Activated CD4-positive, alpha-beta memory T cell treated with anti-CD3 and anti-CD28 coated beads, Interleukin-2, amount 10 ng/mL, durations not matched to agents 7 days and 5 days (primary cell): ENCODE measurements at places on chromosomes 6 and 20. TPM values are rescaled to one million over a fixed set of nuclear protein-coding genes. Genes with fewer than 3 reads are reported as not detected.

DNA sequence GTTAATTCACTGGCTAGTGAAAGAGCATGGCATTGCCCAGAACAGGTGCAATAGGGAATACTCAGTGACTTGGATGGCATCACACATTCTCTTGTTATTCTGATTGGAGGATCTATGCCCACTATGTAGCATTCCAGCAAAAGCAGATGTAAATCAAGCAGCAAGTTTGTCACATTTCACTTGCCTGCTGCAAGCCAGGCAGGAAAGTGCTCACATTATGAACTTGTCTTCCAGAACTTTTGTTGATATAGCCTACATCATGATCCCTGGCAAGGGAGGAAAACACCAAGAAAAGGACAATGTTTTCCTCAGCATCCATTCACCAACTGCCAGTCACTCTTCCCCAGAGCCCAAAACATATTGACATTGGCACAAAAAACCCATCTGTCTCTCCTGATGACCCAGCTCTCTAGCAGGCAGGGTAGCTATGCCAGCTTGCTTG lies 77.8 kb downstream of the ARHGAP18 start:
- DNase-seq, result no peak

DNA sequence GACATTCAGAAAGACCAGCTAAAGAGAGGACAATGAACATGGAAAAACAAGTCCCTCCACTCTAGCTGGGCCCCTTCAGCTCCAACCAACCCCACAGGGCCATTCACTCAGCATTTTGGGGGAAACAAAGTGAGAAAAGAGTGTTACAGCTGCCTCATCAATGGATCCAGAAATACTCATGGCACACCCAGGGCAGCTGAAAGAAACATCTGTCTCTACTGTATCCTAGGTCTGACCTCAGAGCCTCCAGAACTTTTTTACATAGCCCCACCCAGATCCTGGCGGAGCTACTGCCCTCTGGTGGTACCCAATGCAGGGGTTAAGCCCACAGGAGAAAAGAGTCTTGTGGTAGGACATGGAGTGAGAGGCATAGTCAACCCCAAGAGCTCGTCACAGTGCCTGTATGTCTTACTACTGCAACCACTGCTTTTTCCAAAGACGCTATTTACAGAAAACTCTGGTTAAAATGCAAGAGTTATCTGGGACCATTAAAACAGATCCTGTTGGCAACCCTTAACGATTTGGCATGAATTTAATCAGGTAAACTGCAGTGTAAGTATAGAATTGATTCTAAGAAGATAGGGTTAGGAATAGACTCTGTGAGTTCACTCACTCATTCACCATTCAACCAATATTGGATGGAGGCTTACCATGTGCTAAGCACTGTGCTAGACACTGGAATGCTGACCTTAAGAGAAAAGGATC lies 37.4 kb upstream of the FAM83C start:
- DNase-seq, result peak; percentile 69

GRCh38 chr6:37324131-37325033 lies 29.4 kb upstream of the RNF8 start:
- DNase-seq, result peak; percentile 22

GRCh38 chr6:137162692-137163306 lies 10.6 kb downstream of the IL22RA2 start:
- DNase-seq, result no peak

GRCh38 chr6:105489216-105489530 lies 86.3 kb upstream of the PREP start:
- DNase-seq, result no peak

- no peak for DNase-seq
These were observed 236.0 kb upstream of the ECI2 start for GRCh38 chr6:4371207-4371921.

DNA sequence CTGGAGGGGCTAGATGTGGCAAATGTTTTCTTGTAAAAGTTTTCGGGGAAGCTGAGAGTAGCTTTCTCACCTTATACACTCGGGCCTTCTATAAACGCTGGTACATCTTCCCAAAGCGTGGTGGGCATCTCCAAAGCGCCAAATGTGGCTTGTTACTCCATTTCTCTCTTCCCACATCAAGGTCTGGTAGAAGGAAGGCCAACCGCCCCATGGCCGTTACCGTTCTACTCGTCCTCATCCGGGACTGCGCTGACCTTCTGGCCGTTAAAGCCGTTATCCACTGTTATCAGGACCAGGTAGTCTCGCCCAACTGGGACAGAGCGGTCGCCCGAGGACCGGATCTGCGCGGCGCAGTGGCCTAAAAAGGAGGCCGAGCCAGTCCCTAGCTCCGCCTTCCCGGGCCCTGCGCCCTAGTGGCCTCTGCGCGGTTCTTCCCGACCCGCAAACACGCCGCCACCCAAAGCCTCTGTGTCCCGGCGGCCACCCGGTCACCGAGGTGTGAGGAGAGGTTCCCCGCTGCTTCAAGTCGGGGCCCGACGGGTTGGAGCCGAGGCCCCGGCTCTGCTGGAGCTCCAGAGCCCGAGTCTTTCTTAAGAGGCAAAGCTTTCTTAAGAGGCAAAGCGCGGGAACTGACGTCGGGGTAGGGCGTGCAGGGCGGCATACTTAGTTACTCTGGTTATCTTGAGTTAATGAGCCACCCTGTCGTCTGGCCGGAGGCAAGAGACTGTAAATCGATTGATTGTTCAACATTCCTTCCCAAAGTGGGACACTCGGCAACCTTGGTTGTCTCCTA lies 90.5 kb downstream of the GPX5 start:
- DNase-seq, result no peak

DNA sequence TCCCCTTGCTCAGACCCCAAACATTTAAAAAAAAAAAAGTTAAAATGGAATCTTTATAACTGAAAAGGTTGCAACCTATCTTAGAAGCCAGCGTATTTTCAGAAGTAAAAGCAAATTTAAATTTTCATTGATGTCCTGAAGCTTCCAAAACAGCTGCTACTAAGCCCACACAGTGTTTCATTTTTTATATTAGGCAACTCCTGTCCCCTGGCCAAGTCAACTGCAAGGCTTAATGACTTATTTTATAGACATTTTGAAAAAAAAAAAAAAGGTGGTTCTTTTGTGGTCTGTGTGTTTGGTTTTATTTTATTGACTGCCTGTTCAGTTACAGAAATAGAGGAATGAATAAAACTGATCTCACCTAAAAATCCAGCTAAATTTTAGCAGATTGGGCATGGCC lies 13.0 kb downstream of the CFAP61 start:
- no peak for DNase-seq

DNA sequence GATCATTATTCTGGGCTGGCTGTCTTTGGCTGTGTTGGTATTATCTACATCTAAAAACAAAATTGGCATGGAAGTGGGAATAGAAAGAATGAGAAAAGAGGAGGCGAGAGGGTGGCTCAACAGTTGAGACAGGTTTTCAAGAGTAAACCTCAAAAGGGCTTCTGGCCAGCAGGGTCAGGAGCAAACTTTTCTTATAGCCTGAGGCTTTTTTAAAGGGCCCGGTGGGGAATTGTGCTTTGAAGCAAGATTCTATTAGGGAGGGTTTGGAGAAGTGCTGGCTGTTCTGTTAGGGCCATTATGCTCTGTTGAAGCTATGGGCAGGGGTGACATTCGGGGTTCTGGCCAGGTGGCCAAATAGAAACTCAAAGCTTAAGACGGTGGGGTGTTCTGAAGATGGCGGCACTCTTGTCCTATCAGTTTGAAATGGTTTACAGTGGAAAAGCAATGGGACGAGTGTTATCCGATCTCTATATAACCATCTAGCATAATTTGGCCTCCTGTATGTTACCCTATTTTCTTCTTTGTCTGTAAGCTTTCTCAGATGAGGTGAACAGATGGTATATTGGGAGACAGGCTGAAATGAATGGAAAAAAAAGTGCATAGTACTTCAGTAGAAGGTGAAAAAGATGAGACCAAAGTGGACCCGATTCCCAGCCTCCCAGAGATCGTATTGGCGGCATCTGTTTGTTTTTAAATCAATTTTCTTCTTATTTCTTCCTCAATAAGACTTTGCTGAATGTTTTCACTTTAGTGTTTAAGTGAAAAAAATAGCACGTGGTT lies 132.1 kb upstream of the CNR1 start:
- no peak for DNase-seq

- no peak for DNase-seq
These were observed 117.9 kb upstream of the PCSK2 start for GRCh38 chr20:17108896-17109295.

DNA sequence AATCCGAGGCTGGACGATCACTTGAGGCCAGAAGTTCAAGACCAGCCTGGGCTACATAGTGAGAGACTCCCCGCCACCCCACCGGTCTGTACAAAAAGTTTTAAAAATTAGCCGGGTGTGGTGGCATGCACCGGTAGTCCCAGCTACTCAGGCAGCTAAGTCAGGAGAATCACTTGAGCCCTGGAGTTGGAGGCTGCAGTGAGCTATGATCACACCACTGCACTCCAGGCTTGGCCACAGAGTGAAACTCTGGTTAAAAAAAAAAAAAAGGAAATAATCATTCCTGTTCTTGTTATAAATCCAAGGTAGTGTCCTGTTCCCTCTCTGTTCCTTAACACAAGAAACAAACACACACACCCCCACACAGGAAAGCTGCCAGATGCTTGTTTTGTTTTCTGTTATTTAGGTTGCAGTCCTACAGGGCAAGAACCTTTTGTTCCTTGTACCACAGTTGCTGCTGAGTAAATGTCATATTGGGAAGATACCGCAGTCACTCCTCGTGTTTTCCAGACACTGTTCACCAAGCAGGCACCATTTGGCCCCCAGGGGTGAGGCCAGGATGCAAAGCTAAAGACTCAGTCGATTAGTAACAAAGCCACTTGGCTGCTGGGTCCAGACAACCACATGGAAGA lies 28.9 kb downstream of the ASIP start:
- DNase-seq, result no peak

DNA sequence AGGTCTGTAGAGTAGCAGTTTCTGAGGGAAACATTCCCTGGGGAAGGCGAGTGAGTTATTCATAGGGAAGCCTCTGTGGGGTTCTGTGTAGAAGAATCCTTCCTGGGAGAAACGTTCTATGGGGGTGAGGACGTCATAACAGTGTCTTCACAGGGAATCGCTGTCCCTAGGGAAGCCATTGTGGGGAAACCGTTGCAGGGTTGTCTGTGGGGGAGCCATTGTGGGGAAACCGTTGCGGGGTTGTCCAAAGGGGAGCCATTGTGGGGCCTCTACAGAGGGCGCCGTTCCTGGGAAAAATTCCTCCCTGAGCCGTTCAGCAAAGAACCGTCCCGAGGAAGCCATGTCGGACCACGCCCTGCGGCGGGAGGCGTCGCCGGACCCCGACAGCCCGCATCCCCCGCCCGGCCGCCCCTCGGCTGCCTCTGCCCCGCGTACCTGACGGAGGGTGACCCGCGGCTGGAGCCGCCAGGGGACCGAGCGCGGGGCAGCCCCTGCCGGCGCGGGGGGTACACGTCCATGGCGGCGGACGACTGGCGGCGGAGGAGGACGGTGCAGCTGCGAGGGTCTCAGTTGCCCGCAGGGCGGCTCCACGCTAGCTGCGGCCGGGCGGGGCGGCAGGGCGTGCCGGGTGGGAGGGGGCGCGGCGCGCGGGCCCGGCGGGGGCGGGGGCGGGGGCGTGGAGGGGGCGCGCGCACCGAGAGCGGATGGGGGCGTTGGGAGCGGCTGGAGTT lies at the start of gene DNAAF9:
Gene DNAAF9, minus strand, starts transcription at position 630 of the 731 bp plus-strand sequence. Its CDS starts 112 bp downstream, at position 518.
- DNase-seq, result peak; percentile 60

DNA sequence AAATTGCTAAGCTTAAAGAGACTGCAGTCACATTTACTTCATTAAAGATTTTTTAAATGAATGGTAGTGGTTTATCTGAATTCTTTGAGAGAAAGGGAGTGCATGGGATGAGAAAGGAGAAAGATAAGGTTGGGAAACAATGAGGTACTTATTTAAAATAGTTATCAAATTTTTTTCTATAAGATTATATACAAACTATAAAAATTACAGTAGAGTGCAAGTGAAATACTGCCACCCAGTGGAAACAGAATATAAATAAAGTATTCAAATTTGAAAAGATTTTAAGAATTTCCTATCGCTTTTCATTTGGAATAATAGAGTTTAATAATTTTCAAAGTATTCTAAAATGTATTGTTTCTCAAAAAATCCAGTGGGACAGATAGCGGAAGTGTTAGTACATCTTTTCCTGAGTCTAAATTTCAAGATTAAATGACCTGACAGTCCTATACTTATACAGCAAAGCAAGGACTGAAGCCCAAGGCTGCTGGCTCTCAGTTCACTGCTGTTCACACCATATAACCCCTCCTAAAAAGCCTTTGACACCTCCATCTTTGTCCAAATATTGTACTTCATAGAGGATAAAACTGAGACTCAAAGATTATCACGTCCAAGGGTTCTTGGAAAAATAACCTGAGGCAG lies 31.1 kb downstream of the EPM2A start:
- DNase-seq, result no peak

GRCh38 chr20:34941226-34941625 lies 14.4 kb downstream of the GSS start:
- DNase-seq, result no peak

DNA sequence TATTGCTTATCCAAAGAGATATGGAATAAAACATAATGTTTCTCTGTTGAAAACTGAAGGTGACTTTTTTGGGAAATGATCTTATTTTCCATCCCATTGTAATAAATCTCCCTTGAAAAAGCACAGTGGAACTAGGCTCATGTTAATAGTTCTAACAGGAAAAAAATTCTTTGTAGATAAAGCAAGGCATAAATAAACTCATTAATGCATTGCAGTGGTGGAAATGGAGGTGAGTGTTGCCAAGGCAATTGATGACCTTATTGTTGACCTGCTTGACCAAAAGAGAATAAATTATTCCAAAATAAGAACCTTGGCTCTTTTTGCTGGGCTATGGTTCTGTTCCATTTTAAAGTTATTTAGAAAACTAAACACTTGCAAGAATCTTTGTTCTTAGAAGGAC lies 55.2 kb downstream of the TRMT11 start:
- no peak for DNase-seq

GRCh38 chr6:54112151-54112650 lies 958 bp downstream of the MLIP start:
- no peak for DNase-seq

GRCh38 chr6:46757214-46757596 lies 10.5 kb downstream of the ANKRD66 start:
- no peak for DNase-seq

Gene DEFB126
- not detected for total RNA-seq

Gene ECT2L
- not detected for total RNA-seq

Gene PACSIN1
- 1.8 TPM for total RNA-seq

Gene KIFC1
- 127 TPM for total RNA-seq

Gene C20orf96
- total RNA-seq, result 5.9 TPM

Gene HLA-DMB
- total RNA-seq, result 20.0 TPM

Gene HNF4A
- total RNA-seq, result not detected

Gene SIRPD
- 0.15 TPM for total RNA-seq

Gene RSPO4
- not detected for total RNA-seq

Gene PTCRA
- not detected for total RNA-seq
